ENCODE measurements at places on chromosomes 1 and 21.

DNA sequence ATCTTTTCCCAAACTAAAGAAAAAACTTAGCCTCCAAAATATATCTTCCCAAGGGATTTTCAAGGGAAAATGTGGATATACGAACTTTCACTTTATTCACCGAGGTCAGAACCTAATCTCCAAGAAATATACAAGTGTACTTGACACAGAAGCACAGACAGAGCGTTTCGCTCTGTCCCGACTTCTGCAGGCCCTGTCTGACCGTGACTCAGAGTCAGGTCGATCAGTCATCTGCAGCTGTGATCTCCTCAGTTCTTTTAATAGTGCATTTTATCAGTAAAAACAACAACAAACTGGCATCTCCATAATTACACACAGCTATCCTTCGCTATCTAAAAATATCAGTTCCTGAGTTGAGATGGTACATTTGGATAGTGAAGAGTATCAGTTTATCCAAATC is 226.6 kb downstream of the TM2D1 start:
- DNase-seq, result no peak

DNA sequence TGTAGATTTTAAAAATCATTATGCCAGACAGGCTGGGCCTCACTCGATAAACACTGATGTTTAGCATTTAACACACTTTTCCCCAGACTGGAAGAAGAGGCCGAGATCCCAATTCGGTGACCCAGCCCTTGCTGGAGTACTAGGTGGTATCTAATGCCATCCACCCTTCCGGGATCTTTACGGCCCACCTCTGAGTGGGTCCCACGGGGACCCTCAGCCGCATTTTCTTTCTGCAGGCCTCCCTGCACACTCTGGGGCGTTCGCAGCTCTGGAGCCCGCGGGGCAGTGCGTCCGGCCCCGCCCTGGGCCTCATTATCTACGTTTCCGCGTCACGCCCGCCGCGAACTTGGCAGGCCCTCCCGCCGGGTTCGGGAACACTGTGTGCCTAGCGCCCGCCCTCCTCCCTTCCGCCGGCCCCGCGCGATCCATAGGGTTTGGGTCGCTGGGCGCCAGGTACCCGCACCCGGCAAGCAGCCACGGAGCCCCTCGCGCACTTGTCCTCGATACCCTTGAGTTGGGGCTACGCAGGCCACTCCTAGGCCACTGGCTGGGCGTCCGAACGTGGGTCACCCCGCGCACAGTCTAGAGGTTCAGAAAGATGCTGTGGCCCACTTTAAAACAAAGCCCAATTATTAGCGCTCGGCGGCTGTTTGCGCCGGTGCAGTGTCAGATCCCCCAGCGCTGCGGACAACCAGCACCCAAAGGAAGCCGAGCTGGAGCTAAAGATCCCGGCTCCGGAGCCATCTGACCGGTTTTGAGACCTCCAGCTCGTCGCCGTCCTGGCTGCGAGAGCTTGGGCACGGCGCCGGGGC is 950 bp upstream of the EVA1C start:
- peak; percentile 51 for DNase-seq

DNA sequence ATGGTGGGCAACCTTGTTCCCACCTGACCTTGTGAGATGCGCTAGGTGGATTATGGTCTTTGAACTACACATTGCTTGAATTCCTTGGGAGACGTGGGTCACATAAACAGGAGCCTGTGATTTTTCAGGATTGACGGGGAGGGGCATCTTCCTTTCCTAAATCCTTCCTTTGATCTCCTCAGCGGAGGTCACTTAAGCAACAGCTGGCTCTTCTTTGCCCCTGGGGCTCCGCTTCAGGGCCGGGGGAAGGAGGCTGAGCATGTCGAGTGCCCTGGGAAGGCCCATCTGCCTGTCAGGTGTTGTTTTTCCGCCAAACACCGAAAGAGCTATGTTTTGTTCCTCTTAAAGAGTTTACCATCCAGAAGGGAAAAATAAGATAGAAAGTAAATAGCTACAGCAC is 40.6 kb downstream of the KIF26B start:
- no peak for DNase-seq

GRCh38 chr1:89971600-89971999 is 23.3 kb upstream of the ZNF326 start:
- no peak for DNase-seq

GRCh38 chr1:219385787-219386427 is 212.2 kb downstream of the LYPLAL1 start:
- no peak for DNase-seq

DNA sequence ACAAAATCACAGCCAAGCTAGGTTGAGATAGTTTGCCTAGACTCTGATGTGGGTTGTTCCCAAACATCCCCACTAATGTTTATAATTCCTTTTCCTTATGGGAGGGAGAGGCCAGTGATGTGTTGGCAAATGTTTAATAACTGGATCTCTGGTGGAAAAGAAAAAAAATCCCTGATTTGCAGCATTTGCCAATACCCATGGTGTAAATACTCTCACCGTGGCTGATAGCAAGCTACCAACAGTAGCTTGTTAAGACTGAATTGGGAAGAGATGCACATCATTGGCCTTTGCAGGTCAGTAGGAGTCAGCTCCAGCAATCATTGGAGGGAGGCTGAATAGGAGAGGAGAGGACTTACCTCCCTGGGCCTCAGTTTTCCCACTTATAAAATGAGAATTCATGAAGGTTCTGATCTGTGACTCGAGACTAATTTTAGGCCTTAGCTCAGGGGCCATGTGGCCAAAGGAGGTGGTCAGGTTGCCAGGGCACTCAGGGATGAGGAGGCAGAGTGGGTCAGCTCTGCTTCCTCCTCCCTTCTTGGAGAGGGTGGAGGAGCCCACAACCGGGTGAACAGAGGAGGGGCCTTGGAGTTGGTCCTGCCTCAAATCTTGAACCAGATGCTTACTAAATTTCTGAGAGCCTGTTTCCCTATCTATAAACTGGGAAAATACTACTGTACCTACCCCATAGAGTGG is 20.0 kb upstream of the SCMH1 start:
- no peak for DNase-seq

DNA sequence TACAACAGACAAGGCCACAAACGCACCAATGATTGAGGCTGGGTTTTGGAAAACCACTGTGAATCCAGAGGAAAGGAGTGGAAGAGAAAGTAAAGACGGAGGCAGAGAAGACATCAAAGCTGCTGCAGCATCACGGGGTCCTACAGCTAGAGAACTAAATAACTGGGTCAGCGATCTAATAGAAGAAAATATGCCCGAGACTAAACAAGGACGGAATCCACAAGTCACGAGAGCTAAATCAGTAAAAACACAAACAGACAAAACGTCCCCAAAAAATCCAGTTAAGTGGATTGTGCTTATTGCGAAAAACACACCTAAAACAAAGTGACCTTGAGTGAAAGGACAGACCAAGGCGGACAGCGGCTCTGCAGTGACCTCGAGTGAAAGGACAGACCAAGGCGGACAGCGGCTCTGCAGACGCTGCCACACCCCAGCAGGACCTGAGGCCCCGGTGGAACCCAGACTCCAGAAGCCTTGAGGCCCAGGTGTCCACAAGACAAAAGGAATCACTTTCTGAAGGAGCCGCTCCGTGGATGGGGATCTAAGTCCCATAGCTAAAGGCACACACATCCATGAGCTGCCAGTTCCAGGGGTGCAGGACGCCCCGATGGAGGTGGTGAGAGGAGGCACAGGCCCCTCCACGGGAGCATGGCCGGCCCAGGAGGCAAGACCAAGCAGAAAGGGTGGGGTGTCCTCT is 6.0 kb downstream of the FTCD start:
- DNase-seq, result no peak

DNA sequence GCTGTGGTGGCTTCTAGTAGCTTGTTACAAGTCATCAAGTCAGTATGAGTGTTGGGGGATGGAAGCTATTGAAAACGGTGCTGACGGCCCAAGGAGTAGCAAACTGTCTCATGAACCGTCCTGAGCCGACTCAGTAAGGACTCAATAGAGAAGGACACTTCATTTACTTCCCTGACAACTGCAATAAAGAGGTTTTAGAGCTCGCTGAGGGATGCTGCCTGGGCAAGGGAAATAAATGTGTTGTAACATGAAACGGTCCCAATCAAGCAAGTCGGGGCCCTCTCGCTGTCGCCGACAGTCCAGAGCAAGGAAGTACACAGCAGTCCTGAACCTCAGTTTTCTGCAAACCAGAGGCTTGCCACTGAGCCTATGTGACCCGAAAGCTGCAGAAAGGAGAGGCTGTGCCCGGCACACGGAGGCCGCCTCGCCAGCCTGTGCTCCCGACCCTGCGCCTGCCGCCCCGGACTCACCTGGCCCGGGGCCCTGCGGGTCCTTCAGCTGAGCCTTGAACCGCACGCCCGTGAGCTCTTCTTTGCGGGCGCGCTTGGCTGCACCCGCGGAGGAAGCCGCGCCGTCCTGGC is 423 bp downstream of the URB1 start:
- no peak for DNase-seq

DNA sequence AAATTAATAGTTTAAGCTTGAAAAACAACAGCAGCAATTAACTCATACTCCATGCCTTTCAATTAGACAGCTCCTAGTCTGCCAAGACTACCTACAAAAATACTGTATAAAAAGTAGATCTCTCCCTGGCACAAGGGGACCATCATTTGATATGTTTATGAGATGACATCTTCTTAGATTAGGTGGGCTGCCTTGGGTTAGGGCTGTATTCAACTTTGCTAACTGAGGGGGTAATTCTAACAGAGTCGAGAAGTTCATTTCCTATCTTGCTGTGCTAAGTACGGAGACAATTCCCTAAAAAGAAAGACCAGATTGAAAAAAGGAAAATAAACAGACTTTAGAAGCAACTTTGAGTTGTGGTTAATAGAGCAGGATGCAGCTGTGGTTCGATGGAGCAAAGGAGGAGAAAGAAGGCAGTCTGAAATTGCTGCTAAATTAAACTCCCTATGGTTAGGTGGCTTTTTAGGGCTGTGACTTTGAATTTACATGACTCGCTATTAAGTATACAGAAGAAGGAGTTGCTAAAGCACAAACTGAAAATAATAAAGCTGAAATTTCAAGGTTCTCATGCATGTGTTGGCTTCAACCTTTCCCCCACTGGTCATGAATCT is 75.4 kb downstream of the CDC7 start:
- DNase-seq, result no peak

DNA sequence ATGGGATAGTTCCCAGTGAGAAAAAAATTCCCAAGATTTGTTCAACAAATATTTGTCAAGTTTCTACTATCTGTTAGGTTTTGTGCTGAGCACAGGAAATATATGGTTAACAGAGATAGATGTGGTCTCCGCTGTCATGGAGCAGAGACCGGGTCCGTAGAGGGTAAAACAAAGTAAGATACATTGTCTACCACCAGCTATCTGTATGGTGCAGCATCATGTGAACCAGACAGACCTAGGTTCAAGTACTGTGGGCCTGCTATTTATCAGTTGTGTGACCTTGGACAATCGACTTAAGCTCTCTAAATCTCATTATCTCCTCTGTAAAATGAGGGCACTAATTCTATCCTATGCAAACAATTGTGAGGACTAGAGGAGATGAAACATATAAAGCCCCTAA is 109.8 kb downstream of the DUSP10 start:
- DNase-seq, result no peak

GRCh38 chr1:35572296-35572695 is 818 bp upstream of the TFAP2E start:
- no peak for DNase-seq

- peak; percentile 3 for DNase-seq
Observed at GRCh38 chr1:52602856-52603600, 857 bp downstream of the GPX7 start.

GRCh38 chr1:107633596-107633995 is 331.4 kb downstream of the VAV3 start:
- DNase-seq, result no peak

DNA sequence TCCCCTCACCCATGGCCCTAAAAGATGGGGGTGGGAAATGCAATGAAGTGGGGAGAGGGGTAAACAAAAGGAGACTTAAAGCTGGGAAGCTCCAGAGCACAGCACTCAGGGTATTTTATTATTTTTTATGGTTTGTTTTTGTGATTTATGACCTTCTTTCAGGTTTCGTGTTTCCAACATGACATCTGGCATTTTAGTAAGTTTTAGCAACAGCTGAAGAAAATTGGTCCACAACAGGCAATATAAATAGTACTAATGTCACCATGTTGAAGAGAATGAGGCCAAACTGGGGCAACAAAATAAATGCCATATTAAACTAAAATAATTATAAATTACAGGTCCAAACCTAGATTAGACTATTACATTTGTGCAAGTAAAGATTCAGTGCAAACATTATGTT is 56.3 kb downstream of the TBX15 start:
- no peak for DNase-seq

- DNase-seq, result no peak
Observed at GRCh38 chr1:196393742-196394141, 214.5 kb downstream of the KCNT2 start.

DNA sequence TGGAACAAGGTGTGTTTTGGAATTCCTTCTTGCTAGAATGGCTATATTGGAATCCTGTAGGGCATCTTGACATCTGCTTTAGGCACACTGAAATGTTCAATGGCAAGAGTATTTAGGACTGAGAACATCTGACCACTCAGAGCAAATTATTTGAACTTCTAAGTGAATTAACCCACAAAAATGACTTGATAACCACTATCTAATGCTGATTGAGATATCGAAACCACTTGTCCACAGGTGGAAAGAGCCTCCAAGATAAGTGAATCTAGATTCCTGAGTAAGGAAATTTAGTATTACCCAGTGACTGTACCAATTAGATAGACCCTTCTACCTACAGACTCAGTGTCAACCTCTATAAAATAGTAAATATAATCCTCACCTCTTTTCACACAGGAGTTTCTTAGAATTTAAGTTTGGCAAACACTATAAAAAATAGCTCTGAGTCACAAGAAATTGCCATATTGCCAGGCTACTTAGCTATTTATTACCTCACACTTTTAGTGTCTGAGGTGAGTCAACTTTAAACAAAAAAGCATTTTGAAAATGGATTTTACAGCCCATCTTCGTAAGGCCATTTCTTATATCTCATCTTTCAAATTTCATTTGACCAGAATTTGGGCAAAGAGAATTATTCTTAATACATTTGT is 421.8 kb downstream of the PTBP2 start:
- DNase-seq, result no peak

- DNase-seq, result no peak
Observed at GRCh38 chr1:14468751-14469150, 129.7 kb upstream of the KAZN start.

GRCh38 chr1:239914751-239915231 is 176.9 kb upstream of the FMN2 start:
- DNase-seq, result no peak

- DNase-seq, result no peak
Observed at GRCh38 chr1:78471890-78472620, 18.7 kb upstream of the PTGFR start.

DNA sequence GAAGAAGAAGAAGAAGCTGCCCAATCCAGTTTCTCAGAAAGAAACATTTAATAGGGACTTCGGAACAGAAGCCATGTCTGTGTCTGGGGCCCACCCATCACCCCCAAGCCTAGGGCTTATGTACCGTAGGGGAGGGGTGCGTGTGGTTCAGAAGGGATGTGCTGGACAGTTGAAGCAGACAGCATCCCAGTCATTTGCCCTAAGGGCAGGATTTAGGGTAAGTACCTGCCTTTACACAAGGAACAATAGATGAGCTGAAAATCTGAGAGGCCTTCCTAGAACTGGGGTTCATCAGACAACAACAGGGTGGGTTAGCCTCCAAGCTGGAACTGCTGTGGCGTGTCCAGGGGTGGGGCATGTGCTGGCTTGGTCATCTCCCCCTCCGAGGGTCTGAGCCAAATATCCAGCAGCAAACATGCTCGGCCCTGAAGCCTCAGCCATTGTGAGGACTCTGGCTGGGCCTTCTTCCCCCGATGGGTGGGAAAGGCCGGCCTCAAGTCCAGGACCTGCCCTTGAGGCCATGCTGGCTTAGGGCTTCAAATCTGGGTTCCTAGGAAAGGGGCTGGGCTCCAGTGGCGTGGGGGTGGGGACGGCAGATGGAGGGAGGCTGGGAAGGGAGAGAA is 12.1 kb downstream of the CSTB start:
- DNase-seq, result no peak

GRCh38 chr1:234324821-234325220 is 48.4 kb upstream of the COA6 start:
- no peak for DNase-seq
